ENCODE measurements at places on chromosomes 13 and 19.

DNA sequence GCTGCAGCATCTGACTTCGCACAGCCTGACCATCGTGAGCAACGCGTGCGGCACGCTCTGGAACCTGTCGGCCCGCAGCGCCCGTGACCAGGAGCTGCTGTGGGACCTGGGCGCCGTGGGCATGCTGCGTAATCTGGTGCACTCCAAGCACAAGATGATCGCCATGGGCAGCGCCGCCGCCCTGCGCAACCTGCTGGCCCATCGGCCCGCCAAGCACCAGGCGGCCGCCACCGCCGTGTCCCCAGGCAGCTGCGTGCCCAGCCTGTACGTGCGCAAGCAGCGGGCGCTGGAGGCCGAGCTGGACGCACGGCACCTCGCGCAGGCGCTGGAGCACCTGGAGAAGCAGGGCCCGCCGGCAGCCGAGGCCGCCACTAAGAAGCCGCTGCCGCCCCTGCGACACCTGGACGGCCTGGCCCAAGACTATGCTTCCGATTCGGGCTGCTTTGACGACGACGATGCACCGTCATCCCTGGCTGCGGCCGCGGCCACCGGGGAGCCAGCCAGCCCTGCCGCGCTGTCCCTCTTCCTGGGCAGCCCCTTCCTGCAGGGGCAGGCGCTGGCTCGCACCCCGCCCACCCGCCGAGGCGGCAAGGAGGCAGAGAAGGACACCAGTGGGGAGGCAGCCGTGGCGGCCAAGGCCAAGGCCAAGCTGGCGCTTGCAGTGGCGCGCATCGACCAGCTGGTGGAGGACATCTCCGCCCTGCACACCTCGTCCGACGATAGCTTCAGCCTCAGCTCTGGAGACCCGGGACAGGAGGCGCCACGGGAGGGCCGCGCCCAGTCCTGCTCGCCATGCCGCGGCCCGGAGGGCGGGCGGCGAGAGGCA is 13.6 kb downstream of the C19orf25 start:
- no peak overlapping the region for H3K4me3 ChIP-seq
- H3K36me3 ChIP-seq: no peaks in the 10 kb centered on the region
- DNase-seq: peak; percentile 81
- H3K4me1 ChIP-seq: no peaks in the 10 kb centered on the region
- no peak overlapping the region for H3K27ac ChIP-seq

GRCh38 chr19:35645680-35646511 is 2.2 kb upstream of the COX6B1 start:
- peaks cover 7% of the 10 kb centered on the region for H3K4me1 ChIP-seq
- no peak overlapping the region for H3K27ac ChIP-seq
- peaks cover 2% of the 10 kb centered on the region for H3K36me3 ChIP-seq
- H3K27me3 ChIP-seq: no peaks in the 10 kb centered on the region

- no peak overlapping the region for H3K4me3 ChIP-seq
- H3K4me1 ChIP-seq: no peaks in the 10 kb centered on the region
- no peak overlapping the region for H3K27ac ChIP-seq
- peaks cover 10% of the 10 kb centered on the region for H3K36me3 ChIP-seq
- DNase-seq: peak; percentile 94
Observed at GRCh38 chr19:49468746-49469447, 5.1 kb upstream of the FLT3LG start.

GRCh38 chr19:11025445-11025844 is 63.8 kb upstream of the LDLR start:
- H3K4me1 ChIP-seq: no peaks in the 10 kb centered on the region
- no peak for DNase-seq
- peaks cover 94% of the 10 kb centered on the region for H3K36me3 ChIP-seq
- H3K27me3 ChIP-seq: no peaks in the 10 kb centered on the region
- no peak overlapping the region for H3K4me3 ChIP-seq
- H3K27ac ChIP-seq: no peak overlapping the region

GRCh38 chr13:101773062-101773461 is 320.6 kb downstream of the ITGBL1 start:
- H3K27me3 ChIP-seq: no peaks in the 10 kb centered on the region
- H3K4me3 ChIP-seq: no peak overlapping the region
- no peak for DNase-seq
- no peaks in the 10 kb centered on the region for H3K36me3 ChIP-seq
- no peaks in the 10 kb centered on the region for H3K4me1 ChIP-seq

- H3K4me3 ChIP-seq: no peak overlapping the region
- no peak overlapping the region for H3K27ac ChIP-seq
- H3K36me3 ChIP-seq: peaks cover 18% of the 10 kb centered on the region
- peak; percentile 69 for DNase-seq
- no peaks in the 10 kb centered on the region for H3K27me3 ChIP-seq
- H3K4me1 ChIP-seq: peaks cover 5% of the 10 kb centered on the region
Observed at GRCh38 chr13:26678796-26679195, 81.8 kb downstream of the GPR12 start.

DNA sequence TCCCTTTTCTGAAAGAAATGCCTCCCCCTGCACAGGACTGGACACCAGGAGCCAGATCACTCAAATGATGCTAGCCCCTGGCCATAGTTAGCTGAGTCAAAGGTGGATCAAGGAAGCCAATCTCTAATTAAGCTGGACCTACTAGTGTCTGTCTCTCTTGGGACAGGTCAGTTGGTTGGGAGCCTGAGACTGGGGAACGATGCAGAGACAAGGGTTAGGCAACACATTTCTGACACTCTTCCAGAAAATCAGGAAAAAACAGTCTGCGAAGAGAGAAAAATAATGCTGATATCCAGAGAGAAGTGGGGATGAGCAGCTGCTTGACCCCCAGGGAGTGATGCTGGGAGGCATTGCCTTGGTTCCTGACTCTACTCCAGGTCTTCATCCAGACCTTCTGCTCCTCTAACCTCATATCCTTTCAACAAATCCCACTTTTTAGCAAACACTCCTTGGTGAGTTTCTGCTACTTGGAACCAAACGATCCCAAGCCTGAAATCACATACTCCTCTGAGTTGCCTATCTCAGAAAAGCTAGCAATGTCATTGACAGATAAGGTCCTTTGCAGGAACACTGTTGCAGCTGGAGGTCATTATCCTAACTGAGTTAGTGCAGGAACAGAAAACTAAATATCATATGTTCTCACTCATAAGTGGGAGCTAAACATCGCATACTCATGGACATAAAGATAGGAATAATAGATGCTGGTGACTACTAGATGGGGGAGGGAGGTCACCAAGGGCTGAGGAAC is 369.7 kb downstream of the COG6 start:
- H3K27ac ChIP-seq: no peak overlapping the region
- no peaks in the 10 kb centered on the region for H3K4me1 ChIP-seq
- no peaks in the 10 kb centered on the region for H3K36me3 ChIP-seq
- DNase-seq: no peak
- no peak overlapping the region for H3K4me3 ChIP-seq

DNA sequence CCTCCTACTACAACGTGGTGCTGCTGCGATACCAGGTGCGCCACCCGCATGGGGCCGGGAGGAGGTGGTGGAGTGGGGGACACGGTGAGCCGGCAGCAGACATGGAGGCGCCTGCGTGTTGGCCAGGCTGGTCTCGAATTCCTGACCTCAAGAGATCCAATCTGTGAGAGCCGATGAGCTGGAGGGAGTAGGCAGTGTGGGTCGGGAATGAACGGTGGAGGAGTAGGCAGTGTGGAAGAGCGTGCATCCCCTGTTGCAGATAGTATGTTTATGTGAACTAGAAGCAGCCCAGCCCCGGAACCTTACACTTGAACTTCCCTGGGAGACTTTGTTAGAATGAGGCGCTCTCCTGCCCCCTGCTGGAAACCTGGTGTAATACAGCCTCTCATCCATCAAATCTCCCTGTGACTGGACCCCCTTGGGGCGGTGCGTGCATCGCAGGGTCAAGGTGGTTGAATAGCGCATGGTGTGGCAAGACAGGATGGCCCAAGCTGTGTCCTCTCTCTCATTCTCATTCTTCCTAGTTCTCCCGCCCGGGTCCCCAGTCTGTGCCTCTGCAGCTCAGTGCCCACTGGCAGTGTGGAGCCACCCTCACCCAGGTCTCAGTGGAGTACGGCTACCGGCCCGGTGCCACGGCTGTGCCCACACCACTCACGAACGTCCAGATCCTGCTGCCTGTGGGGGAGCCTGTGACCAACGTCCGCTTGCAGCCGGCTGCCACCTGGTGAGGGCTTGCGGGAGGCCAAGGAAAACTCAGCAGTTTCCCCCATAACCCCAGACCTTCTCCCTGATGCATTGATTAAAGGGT is 10.5 kb upstream of the B3GNT3 start:
- peaks cover 15% of the 10 kb centered on the region for H3K36me3 ChIP-seq
- no peaks in the 10 kb centered on the region for H3K4me1 ChIP-seq
- H3K27me3 ChIP-seq: no peaks in the 10 kb centered on the region
- peak; percentile 83 for DNase-seq
- no peak overlapping the region for H3K27ac ChIP-seq

DNA sequence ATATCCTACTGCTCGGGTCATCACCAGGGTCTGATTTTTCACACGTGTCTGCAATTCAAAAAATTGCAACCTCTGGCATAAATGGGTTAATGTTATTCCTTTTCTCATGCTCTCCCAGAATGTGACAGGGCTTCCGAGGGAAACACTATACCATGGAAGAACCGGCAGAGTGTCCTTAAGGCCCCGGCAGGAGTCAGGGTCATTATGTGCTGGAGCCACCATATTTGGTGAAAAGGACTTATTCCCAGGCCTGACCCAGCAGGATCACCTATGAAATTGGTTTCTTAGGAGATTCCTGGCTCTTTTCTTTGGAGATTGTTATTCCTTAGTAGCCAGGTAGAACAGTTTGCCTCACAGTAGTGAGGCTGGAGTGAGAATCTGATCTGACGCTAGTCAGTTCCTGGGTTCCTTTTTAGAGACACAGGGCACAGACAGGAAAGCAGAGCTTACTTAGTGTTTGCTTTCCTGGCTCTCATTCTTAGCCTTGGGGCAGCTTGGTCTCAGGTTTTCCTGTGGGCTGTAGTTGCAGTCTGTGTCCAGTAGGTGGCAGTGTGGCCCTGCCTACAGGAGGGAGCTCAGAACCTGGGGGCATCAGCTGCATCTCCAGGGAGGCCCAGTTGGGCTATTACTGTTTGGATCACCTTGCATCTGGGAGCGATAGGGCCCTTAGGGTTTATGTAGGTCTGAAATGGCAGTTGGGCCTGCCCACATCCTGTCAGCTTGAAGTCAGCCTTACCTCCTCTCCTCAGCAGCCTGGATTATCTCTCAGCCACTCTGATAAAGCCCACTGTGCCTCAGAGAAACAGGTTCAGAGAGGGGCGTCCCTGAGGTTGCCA is 12.4 kb downstream of the SNRNP70 start:
- H3K4me3 ChIP-seq: no peak overlapping the region
- H3K36me3 ChIP-seq: peaks cover 38% of the 10 kb centered on the region
- H3K4me1 ChIP-seq: no peaks in the 10 kb centered on the region
- DNase-seq: peak; percentile 86
- no peak overlapping the region for H3K27ac ChIP-seq

DNA sequence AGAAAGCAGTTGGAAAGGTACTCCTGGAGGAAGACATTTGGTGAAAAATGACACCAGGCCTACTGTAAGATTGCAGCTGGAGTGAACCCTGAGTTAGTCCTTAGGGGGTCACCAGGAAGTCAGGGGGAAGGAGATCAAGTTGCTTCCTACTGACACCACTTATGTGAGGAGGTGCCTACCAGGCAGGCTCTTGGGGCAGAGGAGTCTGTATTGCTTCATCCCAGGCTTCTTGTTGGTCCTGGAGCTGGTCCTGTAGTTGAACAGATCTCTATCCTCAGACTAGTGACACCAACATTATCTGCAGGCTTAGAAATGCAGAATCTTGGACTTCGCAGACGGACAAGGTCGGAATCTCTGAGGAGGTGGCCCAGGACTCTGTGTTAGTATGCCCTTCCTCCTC is 116.0 kb upstream of the ARGLU1 start:
- no peak overlapping the region for H3K27ac ChIP-seq
- no peaks in the 10 kb centered on the region for H3K27me3 ChIP-seq
- no peak for DNase-seq
- no peaks in the 10 kb centered on the region for H3K36me3 ChIP-seq
- H3K4me3 ChIP-seq: no peak overlapping the region

DNA sequence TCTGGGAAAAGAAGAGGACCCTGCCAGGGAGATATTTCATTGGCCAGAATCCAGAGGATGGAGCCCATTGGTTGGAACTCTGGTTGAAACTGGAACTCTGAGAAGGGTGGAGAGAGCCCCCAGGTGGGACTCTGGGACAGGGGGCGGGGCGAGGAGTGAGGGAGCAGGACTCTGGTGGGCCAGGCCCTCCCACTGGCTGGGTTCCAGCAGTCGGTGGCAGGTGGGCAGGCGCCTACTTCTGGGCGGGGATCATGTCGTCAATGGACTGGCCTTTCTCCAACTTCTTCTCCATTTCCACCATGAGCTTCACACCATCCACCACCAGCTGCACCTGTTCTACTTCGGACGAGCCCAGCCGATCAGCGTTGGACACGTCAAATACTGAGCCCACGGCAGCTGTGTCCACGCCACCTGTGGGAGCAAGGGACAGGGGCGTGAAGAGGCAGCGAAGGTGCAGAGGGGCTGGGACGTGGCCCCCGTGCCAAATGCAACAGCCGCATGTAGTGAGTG is 16.1 kb downstream of the CKM start:
- H3K27me3 ChIP-seq: no peaks in the 10 kb centered on the region
- no peak overlapping the region for H3K27ac ChIP-seq
- no peaks in the 10 kb centered on the region for H3K36me3 ChIP-seq
- no peaks in the 10 kb centered on the region for H3K4me1 ChIP-seq
- peak; percentile 81 for DNase-seq

DNA sequence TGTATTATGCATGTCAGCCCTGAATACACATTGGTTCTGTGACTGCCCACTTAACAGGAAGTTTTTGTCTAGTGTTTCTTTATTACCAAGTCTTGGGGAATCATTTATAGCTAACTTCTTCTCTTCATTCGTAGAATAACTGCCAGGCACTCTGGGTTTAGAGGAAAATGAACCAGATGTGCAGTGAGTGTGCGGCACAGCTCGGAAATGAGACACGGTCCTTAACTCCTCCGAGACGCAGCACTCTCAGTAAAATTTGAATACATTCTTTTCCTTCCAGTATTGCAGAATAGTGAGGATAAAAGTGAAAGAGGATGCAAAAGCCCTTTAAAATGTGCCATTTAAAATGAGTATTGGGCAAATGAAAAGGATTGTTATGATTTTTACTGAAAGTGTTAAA is 29.2 kb downstream of the ATP8A2 start:
- no peak overlapping the region for H3K4me3 ChIP-seq
- H3K27ac ChIP-seq: no peak overlapping the region
- H3K27me3 ChIP-seq: no peaks in the 10 kb centered on the region
- peaks cover 2% of the 10 kb centered on the region for H3K4me1 ChIP-seq
- DNase-seq: no peak

DNA sequence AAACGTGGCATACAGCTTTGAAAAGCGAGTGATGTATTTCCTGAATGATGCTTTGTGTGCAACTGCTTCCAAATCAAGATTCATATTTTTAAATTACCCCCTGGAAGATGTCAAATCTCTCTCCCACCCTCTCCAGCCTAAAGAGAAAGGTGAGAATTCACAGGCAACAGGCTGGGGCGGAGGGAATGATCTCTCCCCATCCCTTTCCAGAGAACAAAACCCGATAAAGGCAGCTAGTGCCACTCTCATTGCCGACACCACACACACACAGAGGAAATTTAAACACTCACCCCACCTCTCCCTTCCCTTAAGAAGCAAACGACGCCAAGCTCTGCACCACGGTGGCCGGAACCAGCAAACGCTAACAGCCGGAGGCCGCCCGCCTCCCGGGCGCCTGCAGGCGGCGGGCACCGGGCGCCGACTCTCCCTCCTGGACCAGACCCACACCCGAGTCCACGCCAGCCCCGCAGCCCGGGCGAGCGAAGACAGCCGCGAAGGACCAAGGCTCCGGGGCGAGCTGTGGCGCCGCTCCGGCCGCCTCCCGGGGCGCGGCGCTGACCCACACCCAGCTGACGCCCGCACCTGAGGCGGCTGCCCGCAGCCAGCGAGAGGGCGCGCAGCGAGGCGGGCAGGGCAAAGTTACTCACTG is 477 bp downstream of the LNX2 start:
- H3K27ac ChIP-seq: no peak overlapping the region
- peaks cover 25% of the 10 kb centered on the region for H3K36me3 ChIP-seq
